ENCODE measurements at places on chromosomes 1 and 21. TPM values are rescaled to one million over a fixed set of nuclear protein-coding genes. Genes with fewer than 3 reads are reported as not detected.
A peak's percentile ranks its signal among the peaks of the same experiment; 100 is the strongest.

Gene GDAP2
- polyA plus RNA-seq, result 6.6 TPM

Gene SLAMF6
- polyA plus RNA-seq, result 0.60 TPM

GRCh38 chr21:39004634-39005501 lies 178.4 kb downstream of the PSMG1 start:
- DNase-seq, result peak; percentile 87

Gene TLR5
- polyA plus RNA-seq, result 0.60 TPM

Gene MYBPHL
- not detected for polyA plus RNA-seq

DNA sequence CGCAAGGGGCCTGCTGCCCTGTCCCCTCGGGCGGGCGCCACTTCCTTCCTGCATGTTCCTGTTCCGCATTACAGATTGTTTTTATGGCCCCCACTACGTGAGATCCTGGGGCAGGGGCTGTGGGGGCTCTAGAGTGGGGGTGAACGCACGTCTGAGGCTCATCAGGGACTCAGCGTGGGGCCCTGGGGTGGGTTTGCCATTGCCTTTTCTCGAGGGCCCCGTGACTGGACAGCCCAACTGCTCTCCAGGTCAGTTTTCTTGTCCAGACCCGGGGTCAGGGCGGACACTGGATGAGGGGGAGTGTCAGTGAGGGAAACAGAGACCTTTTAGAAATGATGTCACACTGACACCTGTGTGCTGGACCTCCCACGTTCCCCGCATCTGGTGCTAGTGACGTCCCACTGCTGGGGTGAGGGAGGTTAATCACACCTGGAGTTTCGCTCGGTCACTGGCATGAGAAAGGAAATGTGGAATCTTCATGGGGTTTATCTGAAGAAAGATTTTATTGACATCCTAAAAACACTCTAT lies 65.9 kb downstream of the AGPAT3 start:
- DNase-seq, result no peak

Gene GPN2
- 18.5 TPM for polyA plus RNA-seq

Gene EVA1C
- 6.0 TPM for polyA plus RNA-seq

Gene CCDC27
- polyA plus RNA-seq, result not detected

GRCh38 chr21:40011371-40011770 lies 144.1 kb downstream of the PCP4 start:
- no peak for DNase-seq

DNA sequence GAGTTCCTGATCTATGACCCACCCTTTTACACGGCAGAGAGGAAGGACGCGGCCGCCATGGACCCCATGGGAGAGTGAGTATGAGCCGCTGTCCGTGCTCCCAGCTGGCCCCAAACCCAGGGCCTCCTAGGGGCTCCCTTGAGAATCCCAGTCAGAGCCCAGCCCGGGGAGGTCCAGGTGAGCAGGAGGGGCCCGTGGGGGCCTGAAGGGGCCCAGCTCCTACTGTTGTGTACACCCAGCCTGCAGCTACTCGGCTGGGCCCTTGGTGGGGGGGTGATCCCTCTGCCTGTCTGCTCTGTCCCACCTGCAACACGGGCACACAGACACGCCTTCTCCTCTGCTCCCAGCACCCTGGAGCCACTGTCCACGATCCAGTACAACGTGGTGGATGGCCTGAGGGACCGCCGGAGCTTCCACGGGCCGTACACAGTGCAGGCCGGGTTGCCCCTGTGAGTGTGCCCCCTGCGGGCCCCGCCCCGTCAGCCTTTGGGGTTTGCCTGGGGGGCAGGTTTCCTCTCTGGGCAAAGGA lies 28.6 kb upstream of the LRRC3 start:
- peak; percentile 39 for DNase-seq

Gene MNDA
- 4.8 TPM for polyA plus RNA-seq

Gene LCE1F
- not detected for polyA plus RNA-seq

Gene RXRG
- 0.82 TPM for polyA plus RNA-seq

- peak; percentile 95 for DNase-seq
These were observed 10.0 kb downstream of the YBEY start for GRCh38 chr21:46295996-46296752.

DNA sequence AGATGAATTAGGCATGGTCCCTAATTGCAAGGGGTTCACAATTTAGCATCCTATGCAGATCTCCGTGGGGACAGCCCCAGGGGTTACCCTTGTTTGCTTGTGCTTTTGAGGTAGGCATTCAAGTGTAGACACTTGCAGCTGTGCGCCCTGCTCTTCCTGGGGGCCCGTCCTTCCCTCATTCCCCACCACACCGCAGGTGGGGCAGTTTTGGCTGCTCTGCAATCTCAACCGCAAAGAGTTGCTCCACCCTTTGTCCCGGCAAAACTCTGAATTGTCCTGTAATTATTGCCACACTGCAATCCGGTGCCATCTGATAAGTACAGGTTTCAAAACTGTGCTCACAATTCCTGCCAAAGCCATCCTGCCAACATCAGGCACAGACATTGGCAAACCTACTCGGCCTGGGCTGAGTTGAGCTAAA lies 65.4 kb upstream of the LYST start:
- no peak for DNase-seq

Gene CLDN17
- not detected for polyA plus RNA-seq

DNA sequence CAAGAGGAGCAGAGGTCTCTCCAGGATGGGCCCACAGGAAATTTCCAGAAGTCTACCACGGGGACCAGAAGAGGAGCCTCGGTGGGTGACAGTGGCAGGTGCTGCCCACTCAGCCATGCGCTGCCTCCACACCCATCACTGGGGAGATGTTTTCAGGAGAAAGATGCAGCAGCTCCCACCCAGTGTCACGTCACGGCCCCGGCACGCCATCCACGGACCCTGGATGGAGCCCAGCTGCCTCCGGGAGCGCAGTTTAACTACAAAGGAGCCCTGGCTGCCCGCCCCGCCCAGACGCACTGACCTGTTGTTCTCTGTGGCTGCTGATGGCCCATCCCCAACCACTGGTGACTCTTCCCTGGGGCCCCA lies 6.8 kb downstream of the TSPEAR start:
- DNase-seq, result peak; percentile 34

DNA sequence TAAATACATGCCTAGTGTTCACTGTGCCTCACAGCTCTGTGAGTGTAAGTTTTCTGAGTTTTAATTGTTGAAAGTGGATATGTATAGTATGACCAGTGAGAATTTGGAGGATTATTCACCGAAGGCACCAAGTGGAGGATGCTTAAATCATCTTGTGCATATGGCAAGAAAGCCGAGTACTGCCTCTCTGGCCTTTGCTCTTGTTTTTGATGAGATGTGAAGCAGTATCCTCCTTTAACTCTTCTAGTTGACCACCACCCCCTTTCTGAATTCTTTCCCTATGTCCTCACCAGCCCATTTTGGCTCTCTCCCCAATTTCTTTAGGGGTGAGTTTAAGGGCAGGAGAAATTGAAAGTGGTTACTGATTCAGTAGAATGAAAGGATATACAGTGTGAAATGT lies 130.4 kb downstream of the SYT2 start:
- no peak for DNase-seq

DNA sequence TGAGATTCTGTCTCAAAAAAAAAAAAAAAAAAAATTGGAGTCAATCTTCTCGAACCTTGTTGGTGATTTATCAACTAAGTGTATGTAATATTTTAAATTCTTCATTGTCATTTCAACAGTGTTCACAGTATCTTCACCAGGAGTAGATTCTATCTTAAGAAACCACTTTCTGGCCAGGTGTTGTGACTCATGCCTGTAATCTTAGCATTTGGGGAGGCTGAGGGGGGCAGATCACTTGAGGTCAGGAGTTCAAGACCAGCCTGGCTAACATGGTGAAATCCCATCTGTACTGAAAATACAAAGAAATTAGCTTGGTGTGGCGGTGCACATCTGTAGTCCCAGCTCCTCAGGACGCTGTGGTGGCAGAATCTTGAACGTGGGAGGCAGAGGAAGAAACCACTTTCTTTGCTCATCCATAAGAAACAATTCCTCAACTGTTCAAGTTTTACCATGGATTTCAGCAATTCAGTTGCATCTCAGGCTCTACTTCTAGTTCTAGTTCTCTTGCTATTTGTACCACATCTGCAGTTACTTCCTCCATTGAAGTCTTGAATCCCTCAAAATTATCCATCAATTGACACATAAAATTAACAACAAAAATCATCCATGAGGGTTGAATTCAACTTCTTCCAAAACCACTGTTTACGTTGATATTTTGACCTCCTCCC lies 30.4 kb upstream of the EYA3 start:
- no peak for DNase-seq

Gene LRRC38
- polyA plus RNA-seq, result not detected

DNA sequence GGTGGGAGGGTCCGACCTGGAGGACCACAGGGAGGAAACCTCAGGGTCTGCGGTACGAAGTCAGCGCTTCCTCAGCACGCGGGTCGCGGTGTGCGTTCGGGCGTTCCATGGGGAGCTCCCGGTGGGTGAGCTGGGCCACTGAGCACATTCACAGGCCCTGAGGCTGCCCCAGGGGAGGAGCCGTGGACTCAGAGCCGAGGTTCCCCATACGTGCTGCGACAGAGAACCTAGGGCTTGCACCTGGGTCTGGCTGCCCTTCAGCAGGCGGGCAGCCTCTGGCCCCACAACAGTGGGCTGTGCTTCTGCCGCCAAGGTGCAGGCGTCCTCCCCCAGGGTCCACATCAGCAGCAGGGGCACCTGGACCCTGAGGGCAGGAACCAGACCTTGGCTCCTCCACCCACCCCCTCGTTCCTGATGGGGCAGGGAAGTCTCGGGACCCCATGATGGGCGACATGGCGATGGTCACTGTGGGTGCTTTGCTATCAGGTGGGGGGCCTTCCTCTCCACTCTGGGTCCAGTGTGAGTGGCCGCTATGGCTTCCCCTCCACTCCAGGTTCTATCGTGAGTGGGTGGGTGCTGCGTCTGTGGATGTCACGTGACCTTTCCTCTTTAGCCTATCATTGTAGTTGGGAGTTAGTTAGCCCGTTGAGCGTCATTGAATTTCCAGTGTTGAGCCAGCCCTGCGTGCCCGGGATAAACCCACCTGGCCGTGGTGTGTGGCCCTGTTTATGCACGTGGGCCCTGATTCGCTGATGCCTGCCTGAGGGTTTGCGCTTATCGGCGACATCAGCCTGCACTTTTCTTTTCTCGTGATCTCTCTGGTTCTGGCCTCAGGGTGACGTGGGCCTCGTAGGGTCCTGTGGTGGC lies 27.9 kb downstream of the FTCD start:
- DNase-seq, result peak; percentile 63

DNA sequence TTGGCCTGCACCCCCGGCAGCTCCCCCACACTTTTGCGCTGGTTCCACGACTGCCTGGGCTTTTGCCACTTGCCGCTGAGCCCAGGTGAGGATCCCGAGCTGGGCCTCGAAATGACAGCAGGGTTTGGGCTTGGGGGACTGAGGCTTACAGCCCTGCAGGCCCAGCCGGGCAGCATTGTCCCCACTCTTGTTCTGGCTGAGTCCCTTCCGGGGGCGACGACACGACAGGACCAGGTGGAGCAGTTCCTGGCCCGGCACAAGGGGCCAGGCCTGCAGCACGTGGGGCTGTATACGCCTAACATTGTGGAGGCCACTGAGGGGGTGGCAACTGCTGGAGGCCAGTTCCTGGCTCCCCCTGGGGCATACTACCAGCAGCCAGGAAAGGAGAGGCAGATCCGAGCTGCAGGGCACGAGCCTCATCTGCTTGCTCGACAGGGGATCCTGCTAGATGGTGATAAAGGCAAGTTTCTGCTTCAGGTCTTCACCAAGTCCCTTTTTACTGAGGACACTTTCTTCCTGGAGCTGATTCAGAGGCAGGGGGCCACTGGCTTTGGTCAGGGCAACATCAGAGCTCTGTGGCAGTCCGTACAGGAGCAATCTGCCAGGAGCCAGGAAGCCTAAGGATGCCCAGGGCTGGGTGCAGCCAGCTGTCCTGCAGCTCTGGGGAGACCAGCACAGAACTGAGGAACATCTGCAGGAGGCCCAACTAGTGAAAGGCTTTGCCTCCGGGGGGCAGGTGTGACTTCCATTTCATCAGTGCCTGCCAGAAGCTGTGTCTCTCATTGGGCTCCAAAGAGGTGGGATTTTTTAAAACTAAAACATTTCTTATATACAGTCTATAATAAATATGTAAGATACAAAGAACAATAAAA lies 1.2 kb downstream of the HPDL start:
- no peak for DNase-seq

DNA sequence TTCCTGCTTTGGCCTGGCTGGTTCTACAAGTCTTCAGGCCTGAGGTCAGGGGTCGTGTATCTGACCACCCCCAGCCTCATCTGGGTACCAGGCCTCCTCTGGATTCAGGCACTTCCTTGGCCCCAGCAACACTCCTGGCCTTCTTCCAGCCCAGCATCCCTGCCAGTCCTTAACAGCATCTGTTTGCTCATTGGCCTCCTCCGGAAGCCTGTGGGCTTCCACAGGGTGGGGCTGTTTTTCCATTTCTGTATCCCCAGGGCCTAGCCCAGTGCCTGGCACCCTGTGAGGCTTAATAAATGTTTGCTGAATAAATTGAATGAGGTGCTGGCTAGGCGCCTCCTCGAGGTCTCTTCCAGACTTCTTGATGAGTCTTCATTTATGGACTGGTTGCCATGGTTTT lies 21.5 kb upstream of the GPR37L1 start:
- no peak for DNase-seq

- DNase-seq, result peak; percentile 73
These were observed 61.2 kb downstream of the WNT9A start for GRCh38 chr1:227886503-227886961.

GRCh38 chr1:10943991-10944730 lies 68.3 kb upstream of the TARDBP start:
- no peak for DNase-seq

DNA sequence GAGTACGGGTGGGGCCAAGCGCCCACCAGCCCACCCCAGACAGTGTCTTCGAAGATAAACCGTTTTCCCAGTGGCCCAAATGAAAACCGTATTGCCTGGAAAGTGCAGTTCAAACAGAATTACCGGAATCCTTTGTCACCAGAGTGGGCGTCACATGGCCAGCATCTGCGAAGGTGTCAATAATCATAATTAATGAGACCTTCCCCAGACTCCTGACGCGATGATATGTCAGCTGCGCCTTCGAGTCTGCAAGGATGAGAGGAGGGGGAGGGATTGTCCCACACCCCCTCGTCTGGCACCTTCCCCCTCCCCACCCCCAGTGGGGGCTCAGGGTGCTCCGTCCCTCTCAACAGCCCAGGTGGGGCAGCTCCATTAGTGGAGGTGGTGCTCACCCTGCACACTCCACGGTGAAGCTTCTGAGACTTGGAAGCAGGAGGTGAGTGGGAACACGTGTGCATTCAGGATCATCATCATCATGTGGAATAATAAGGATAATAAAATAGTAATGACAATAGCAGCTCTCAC lies 215.1 kb downstream of the PTPRU start:
- peak; percentile 43 for DNase-seq

DNA sequence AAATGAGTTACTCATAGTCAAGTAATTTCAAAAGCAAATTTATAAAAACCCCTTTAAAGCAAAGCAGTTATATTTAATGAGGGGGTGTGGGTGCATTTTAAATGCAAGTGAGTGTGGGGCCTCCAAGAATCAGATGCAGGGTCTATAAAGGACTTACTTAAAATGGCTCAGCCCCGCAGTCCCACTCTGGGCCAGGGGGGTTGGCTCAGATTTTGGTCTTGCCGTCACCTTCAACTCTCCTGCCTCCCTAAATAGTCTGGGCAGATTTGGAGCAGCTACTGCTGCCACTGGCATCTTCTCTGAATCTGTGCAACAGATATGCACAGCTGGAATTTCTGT lies 16.2 kb downstream of the AMPD2 start:
- DNase-seq, result peak; percentile 56

Gene SLC6A17
- polyA plus RNA-seq, result not detected

Measured in sigmoid colon (tissue), 7 donors.